Stimulated activated CD4-positive, alpha-beta T cell treated with anti-CD3 and anti-CD28 coated beads, Interleukin-2, amount 100 ng/mL, for 24 hours (primary cell): ENCODE measurements at places on chromosomes 7 and 10.

GRCh38 chr10:127081851-127082345 is 114.5 kb downstream of the INSYN2A start:
- no peak for DNase-seq

GRCh38 chr7:77808517-77808916 is 9.9 kb downstream of the PHTF2 start:
- no peak for DNase-seq

DNA sequence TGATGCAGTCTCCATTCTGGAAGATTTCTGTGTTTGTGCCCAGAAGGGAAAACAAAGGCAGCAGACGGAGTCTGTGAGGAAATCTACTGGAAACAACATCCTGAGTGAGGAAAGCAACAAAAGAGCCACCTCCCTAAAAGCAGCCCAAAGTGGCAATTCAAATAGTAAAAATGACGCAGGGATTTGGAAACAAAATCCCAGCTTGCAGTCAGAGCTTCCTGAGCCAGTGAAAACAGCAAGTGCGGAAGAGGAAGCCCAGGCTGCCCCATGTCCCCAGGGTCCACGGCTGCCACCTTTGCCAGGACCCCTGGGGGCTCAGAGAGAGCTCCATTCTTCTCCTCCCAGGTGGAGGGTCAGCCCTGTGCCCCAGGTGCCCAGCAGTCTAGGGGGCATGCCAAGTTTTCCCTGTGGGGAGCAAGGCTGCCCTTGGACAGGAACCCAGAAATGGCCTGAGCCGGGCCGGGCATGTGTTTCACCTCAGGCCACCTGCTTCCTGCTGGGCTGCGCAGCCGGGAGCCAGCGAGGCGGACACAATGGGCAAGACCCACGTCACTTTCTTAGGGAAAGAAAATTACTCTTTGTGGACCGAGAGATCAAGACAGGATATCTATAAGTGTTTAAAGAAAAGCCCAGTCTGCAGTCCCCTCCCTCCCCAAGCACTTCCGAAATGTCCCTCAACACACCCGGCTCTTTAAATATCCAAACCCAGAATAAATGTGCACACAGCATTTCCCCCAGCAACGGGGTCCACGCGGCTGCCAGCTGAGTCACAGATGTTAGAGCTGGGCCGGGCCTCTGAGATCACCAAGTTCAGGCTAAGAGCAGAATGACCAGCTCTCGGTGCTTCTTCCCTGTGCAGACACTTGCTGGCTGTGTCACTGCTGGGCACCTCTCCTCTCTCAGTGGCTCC is 231.1 kb downstream of the ARHGAP12 start:
- DNase-seq: no peak

DNA sequence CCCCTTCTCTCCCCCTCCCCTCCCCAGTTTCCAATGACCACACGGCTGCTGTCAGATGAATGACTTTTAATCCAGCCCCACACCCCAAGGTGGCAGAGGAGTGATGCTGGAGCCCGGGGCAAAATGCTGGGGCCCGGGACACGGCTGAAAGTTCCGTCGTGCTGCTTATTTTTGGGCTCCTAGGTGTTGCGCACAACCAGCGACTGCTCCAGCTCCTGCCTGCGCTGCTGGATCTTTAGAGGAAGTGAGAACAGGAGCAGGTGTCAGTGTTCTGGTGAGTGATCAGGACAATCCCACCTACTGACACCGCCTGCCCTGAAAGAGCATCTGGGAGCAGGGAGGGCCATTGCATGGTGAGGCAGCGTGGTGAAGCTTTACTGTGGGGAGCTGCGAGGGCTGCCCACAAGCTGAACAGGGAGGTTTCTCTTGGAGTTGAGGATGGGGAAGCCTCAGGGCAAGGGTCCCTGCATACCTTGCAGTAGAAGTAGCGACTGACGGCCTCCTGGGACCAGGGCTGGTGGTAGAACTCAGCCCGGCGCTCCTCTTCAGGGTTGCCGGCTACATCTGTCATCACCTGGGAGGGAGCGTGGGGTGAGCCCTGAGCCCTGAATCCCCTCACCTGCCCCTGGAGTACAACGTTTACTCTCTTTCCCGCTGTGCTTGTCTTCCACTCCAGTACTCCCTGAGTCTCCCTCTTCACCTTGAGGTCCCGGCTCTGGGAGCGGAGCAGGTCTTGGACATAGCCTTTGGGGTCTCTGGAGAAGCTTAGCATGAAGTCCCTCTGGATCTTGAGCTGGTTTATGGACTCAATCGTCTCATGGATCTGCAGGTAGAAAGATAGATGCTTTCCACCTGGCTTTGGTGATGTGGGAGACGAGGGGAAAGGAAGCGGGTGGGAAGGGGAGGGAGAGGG is 6.9 kb downstream of the CHPF2 start:
- no peak for DNase-seq

- no peak for DNase-seq
Measured at GRCh38 chr7:128067983-128068382, 36.7 kb upstream of the LRRC4 start.

DNA sequence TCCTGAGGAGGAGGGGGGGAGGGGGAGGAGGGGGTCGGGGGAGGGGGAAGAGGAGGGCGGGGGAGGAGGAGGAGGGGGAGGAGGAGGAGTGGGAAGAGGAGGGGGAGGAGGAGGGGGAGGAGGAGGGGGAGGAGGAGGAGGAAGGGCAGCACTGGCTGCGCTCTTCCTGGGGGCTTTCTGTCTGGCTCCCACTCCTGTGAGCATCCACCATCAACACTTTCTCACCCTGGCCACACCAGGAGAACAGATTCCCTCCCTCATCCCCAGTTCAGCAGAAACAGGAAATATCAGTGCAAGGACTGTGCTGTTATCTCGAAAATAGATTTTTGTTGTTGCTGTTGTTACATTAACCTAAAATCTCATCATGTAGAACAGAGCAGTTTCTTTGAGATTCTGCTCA is 530.5 kb downstream of the ACTR3B start:
- DNase-seq: no peak

DNA sequence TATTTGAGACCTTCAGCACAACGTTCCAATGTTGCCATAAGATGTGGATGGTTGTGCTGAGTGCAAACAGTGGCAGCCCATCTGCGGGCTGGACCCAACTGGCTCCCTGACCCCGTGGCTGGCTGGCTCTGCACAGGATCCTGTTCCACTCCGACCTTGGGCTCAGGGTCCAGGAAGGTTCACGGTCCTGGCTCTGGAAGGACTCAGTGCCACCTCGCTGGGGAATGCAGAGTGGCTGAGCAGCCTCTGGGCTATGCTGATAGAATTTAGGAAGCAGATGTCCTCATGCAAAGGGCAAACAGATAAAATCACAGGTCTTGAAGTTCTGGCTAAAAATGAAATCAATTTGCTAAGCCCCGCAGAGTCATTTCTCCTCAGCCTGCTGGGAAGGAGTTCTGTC is 171.6 kb downstream of the PIP4K2A start:
- DNase-seq: no peak

DNA sequence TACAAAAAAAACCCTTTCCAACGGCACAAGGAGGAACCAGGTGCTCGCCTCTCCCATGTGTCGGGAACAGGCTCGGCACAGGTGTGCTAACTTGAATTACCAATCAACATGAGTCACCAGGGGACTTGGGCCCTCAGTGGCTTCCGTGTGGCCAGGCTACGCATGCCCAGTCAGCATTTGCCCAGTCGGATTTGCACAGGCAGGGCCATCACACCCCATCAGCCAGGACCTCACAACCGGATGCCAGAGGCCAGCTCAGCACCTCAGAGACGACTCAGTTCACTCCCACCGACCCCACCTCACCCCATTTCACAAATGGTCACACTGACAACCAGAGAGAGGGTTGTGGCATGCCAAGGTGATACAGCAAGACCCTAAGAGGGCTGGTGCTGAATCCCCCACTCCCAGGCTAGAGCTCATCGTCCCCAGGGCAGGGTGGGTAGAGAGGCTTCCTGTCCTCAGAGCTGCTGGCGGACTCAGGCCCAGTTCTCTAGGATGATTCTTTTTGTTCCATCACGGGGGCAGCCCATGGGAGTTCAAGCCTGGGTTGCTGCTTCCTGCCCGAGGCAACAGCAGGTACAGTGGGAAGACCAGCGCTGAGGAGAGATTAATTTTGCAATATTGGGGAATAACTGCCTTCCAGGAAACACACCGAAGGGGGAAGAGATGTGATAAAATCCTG is 13.6 kb downstream of the ANXA11 start:
- no peak for DNase-seq

GRCh38 chr10:124508070-124508667 is 46.5 kb downstream of the LHPP start:
- no peak for DNase-seq

GRCh38 chr7:25952261-25953057 is 199.5 kb upstream of the NFE2L3 start:
- DNase-seq: no peak

- DNase-seq: peak; percentile 26
Measured at GRCh38 chr10:128180843-128181242, 54.6 kb upstream of the MKI67 start.
